Type B pancreatic cell (in vitro differentiated cells): ENCODE measurements at places on chromosomes 3 and 15.

DNA sequence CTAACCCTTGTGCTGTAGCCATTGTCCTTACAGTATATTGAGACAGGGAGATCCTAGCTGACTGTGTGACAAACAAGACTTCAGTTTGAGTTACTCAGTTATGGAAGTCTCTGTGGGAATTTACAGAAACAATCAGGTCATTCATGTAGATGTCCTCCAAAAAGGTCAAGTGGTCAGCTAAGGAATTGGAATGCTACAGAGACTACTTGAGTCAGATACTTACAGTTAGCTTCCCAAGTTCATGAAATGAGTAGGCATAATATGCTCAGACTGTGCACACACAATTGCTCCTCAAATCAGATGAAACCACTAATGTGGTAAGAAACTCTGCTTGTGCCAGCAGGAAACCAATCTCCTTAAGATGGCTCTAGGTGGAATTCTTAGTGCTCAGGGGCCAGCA lies 985.7 kb downstream of the NSUN3 start:
- no peak for DNase-seq

GRCh38 chr3:58955308-58955707 lies 94.5 kb downstream of the CFAP20DC start:
- no peak for DNase-seq

DNA sequence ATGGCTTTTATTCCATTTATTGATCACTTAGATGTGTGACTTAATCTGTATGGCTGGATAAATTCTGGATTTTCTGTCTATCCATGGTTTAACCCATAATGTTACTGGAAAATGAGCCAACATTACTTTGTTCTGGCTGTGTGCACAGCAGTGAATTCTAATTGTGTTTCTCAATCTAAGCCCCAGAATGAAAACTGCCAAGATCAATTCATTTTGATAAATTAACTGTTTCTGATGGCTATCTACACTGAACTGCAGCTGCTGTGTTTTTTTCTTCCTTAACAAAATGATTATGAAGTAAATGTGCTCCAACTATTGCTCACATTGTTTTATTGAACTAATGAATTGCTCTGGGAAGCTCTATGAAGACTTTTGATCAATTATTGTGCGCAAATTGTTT lies 35.7 kb upstream of the CPB1 start:
- no peak for DNase-seq

DNA sequence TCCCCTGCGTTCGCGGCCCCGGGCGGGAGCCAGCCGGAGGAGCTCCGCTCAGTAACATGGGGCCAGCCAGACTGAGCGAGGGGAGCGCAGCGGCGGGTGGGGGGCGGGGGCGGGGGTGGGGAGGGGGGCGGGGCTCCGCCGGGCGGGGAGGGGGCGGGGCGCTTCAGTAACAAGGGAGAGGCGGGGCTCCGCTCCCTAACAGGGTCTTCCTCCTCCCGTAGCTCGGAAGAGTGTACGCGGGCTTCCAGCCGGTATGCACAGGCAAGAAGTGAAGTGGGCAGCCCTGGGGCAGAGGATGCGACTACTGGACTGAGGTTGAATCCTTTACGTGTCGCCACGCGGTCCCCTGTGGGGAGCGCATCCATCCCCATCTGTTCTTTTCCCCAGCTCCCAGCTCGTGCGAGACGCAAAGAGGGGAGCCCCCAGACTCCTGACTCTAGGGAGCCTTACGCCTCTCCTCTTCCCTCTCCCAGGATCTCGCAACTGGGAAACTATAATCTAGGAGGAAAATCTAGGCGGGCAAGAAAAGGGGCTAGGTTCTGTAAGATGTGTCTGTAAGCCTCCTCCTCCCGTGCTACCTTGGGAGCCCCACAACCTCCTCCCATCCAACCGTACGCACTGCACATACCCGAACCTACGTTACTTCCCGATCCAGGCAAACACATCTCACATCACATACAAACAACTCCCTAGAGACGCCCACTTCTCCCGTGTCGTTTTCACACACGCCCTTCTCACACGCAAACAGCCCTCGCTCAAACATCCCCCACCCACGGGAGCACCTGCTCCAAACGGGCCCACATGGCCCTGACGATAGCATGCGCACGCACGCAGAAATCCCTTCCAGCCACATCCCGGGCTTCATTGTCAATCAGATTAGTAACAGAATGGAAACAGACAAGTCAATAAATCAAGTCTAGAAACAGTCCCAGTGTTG lies at the start of gene SHF:
Gene SHF (minus strand): TSS at position 73 of the 937 bp plus-strand sequence. CDS start 15 bp downstream, at position 58.
- DNase-seq, result no peak

DNA sequence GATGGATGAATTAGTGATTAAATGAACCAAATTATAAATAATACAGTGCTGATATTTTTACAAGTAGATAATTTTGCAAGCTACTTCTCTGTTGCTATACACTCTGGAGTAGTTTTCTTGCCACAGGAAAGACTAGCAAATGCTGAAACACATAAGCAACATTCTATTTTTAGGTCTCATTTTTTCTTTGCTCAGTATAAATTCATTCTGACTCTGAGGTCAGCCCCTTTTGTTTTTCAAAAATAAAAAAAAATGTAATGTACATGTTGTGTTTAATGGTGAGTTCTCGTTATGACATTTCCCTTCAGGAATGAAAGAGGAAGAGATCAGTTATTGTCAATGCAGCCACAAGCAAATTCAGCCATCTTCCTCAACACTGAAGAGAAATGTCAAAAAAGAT lies 24.9 kb downstream of the GJD2 start:
- no peak for DNase-seq
